ENCODE measurements at places on chromosomes 5 and 9.

- no peak for DNase-seq
These were observed 96.2 kb upstream of the BOD1 start for GRCh38 chr5:173712609-173713175.

- no peak for DNase-seq
These were observed 98.4 kb downstream of the PHF2 start for GRCh38 chr9:93674580-93675335.

- DNase-seq: no peak
These were observed 13.7 kb upstream of the CARTPT start for GRCh38 chr5:71705421-71705820.

GRCh38 chr5:86623785-86624483, 6.2 kb downstream of the COX7C start:
- DNase-seq: no peak

- DNase-seq: no peak
These were observed 42.5 kb downstream of the ADAMTS16 start for GRCh38 chr5:5182508-5183188.

GRCh38 chr9:116501871-116502270, 185.2 kb upstream of the TRIM32 start:
- DNase-seq: no peak

GRCh38 chr9:4180907-4181605, 118.8 kb downstream of the GLIS3 start:
- DNase-seq: no peak

- DNase-seq: no peak
These were observed 28.7 kb downstream of the BICD2 start for GRCh38 chr9:92735636-92736562.

- peak; percentile 68 for DNase-seq
These were observed 222.3 kb downstream of the GLIS3 start for GRCh38 chr9:4077499-4078102.

GRCh38 chr5:179221877-179222220, 123.4 kb downstream of the ADAMTS2 start:
- no peak for DNase-seq

GRCh38 chr9:133499132-133499891, 20.4 kb upstream of the SLC2A6 start:
- DNase-seq: no peak

DNA sequence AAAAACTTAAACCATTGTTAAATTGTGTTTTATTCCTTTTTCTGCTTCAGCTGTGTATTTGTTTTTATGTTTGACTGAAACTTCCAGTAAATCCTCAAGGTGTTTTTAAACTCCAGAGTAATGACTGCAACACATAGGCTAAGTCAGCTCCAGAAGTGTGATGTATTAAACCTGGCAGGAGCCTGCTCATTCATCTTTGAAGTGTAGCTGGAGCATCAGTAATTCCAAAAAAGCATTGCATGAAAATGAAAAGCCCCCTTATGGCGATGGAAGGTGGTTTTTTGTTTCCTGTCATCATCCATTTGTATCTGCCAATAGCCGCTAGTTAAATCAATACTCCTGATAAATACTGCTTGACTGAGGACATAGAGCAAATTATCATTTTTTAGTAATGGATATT, 474.2 kb upstream of the ADAMTS16 start:
- no peak for DNase-seq

- no peak for DNase-seq
These were observed 101.6 kb downstream of the NREP start for GRCh38 chr5:111655169-111655924.

GRCh38 chr9:134717056-134717455, 75.5 kb downstream of the COL5A1 start:
- no peak for DNase-seq

DNA sequence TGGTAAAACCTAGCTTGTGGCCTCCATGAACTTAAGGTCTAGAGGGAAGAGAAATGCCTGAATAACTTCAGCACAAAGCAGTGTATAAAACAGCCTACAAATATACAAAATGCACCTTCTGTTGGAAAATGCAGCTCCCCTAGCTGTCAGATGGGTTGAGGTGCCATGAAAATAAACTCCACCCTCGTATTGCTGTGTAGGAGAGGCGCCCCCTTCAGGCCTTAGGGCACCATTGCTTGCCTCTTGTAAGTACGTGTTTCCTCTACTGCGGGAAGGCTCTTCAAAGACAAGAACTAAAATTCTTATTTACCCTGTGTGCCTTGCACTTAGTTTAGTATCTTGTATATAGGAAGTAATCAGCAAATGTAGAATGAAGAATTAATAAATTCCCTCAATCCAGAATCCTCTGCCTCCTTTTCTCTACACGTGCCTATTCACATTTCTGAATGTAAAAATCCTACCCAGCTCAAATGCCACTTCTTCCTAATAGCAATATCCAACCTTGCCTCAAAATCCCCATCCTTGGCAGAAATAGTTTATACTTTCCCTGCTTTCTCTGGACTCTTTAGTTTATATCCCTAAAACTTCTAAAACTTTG, 393.7 kb upstream of the PDE4D start:
- DNase-seq: peak; percentile 38

GRCh38 chr5:36679221-36679989, 73.0 kb downstream of the SLC1A3 start:
- no peak for DNase-seq

DNA sequence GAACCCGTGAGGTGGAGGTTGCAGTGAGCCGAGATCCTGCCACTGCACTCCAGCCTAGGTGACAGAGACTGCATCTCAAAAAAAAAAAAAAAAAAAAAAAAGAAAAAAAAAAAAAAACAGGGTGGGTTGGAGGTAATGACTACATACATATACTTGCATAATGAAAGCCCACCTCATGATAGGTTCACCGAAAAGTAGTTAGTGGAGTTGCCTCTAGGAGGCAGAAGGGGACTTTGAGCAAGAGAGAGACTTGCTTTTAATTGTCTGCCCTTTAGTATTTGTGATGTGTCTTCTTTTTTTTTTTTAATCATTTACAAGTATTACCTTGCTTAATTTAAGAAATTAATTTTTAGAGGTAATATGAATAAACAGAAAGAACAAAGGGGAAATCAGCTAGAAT, 99.8 kb downstream of the PPARGC1B start:
- DNase-seq: no peak

GRCh38 chr5:149747141-149747832, 17.2 kb downstream of the PPARGC1B start:
- DNase-seq: no peak

GRCh38 chr5:172585114-172585513, 55.9 kb upstream of the NEURL1B start:
- no peak for DNase-seq

- DNase-seq: peak; percentile 91
These were observed at the start of gene FBXO10 for GRCh38 chr9:37575921-37576721. Gene FBXO10 (minus strand): TSS chr9:37576380. CDS start chr9:37541768, 34,612 bp downstream.

DNA sequence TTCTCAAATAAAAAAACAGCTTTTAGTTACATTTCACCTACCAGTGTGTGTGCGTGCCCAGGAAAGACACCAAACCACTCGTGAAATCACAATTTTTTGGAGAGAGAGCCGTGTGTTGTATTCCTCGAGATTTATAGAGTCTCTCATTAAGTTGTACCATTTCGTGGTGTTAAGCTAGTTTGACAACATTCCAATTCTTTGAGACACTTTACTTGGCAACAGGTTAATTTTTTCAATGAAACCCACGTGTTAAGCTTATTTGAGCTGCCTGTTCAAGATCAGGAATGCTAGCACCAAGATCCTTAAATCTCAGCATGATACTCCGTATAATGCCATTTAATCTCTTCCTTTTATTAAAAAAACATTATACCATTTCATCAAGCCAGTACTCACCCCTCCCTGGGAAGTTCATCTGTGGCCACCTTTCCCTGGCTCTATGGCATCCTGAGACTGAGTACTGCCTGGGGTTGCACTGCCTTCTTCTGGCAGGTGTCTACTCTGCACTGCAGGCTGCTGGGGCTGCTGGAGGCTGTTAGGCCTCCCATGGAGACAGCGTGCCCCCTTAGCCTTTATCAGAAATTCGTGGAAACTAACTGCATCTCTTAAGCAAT, 143.7 kb downstream of the ARHGAP26 start:
- DNase-seq: no peak

DNA sequence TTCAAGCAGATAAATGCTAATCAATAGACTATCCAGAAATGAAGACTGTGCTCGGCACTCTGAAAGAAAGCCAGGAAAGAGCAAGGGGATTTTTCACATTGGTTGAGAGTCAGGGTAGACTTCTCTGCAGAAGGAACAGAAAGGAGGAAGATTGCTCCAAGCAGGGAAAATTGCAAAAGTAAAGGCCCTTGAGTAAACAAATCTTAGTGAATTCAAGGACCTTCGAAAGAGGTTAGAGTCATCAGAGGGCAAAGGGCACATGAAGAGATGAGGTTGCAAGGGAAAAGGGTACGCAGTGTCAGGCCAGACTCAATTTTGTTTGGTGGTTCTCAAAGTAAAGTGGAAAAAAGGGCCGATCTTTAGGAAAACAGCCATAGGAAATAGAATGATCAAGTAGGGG, 157.6 kb upstream of the RAI14 start:
- no peak for DNase-seq

DNA sequence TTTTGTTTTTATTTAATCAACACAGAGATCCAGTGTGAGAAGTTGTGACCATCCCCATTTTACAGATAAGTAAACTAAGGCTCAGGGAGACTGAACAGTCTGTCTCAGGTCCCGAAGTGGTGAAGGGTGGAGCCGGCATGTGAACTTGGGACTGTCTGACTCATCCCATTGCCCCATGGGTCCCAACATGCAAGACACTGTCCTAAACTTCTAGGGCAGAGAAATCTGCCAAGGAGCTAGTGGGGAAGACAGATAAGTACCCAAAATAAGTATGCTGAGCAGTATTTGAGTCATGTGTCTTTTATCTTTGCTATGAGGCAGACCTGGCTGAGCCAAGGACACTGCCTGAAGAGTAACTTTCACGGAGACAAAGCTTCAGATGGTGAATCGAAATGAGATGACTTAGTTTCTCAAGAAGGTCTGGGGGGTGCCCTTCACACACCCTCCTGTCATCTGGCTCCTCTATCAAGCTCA, 64.3 kb upstream of the SLC25A51 start:
- peak; percentile 45 for DNase-seq

- DNase-seq: no peak
These were observed 36.0 kb upstream of the CREBRF start for GRCh38 chr5:173020154-173020581.

- no peak for DNase-seq
These were observed 3.1 kb downstream of the ARHGEF39 start for GRCh38 chr9:35661756-35662350.

GRCh38 chr5:122864400-122864799, 19.0 kb downstream of the SNX24 start:
- no peak for DNase-seq

- DNase-seq: peak; percentile 78
These were observed 90.1 kb downstream of the ANKRD18B start for GRCh38 chr9:33614001-33614687.

All from myocyte (in vitro differentiated cells).